ENCODE measurements at places on chromosomes 3 and 15. TPM values are rescaled to one million over a fixed set of nuclear protein-coding genes. Genes with fewer than 3 reads are reported as not detected.

The B3GNT5 gene
- polyA plus RNA-seq = not detected

The MASP1 gene
- not detected for polyA plus RNA-seq

The SPTSSB gene
- polyA plus RNA-seq = not detected

The ZPLD1 gene
- not detected for polyA plus RNA-seq

The LINGO1 gene
- polyA plus RNA-seq = not detected

The TEX55 gene
- not detected for polyA plus RNA-seq

The CCR8 gene
- not detected for polyA plus RNA-seq

The DISP2 gene
- polyA plus RNA-seq = 0.19 TPM

The LMLN gene
- 1.3 TPM for polyA plus RNA-seq

The ITPR1 gene
- 38.3 TPM for polyA plus RNA-seq

The ADCY5 gene
- not detected for polyA plus RNA-seq

The PTPN9 gene
- polyA plus RNA-seq = 13.3 TPM

The C15orf61 gene
- 4.3 TPM for polyA plus RNA-seq

The TBL1XR1 gene
- polyA plus RNA-seq = 23.6 TPM

The PCOLCE2 gene
- polyA plus RNA-seq = not detected

The PXYLP1 gene
- polyA plus RNA-seq = 1.4 TPM

The TEX9 gene
- 31.2 TPM for polyA plus RNA-seq

The PLIN1 gene
- not detected for polyA plus RNA-seq

The GNAT1 gene
- not detected for polyA plus RNA-seq

The TBCCD1 gene
- 24.6 TPM for polyA plus RNA-seq

The ST8SIA2 gene
- polyA plus RNA-seq = not detected

The MOBP gene
- not detected for polyA plus RNA-seq

The UBE3A gene
- polyA plus RNA-seq = 102 TPM

The IL12A gene
- 3.5 TPM for polyA plus RNA-seq

The ADAMTS17 gene
- not detected for polyA plus RNA-seq

The TM6SF1 gene
- 0.29 TPM for polyA plus RNA-seq

The POU1F1 gene
- polyA plus RNA-seq = not detected

The CIDEC gene
- polyA plus RNA-seq = 0.80 TPM

The RARRES1 gene
- polyA plus RNA-seq = 0.28 TPM

The CRABP1 gene
- not detected for polyA plus RNA-seq

The SERPINI2 gene
- polyA plus RNA-seq = not detected

The SLC12A6 gene
- polyA plus RNA-seq = 8.7 TPM

The CORO2B gene
- polyA plus RNA-seq = 0.94 TPM

The MESP2 gene
- polyA plus RNA-seq = not detected

The CNTN3 gene
- not detected for polyA plus RNA-seq

The STAB1 gene
- not detected for polyA plus RNA-seq

The ZBBX gene
- not detected for polyA plus RNA-seq

The GOLGA8T gene
- not detected for polyA plus RNA-seq

The DMXL2 gene
- polyA plus RNA-seq = 1.1 TPM

The SLC51A gene
- 0.90 TPM for polyA plus RNA-seq

The CYP1A2 gene
- polyA plus RNA-seq = not detected

The ZIC1 gene
- polyA plus RNA-seq = not detected

The C2CD4B gene
- polyA plus RNA-seq = not detected

The CPEB1 gene
- polyA plus RNA-seq = 0.11 TPM

The PLOD2 gene
- polyA plus RNA-seq = not detected

The ACKR2 gene
- not detected for polyA plus RNA-seq

The DPH3 gene
- 22.7 TPM for polyA plus RNA-seq

The LMAN1L gene
- not detected for polyA plus RNA-seq

The MYRIP gene
- 0.11 TPM for polyA plus RNA-seq

Measured in IgD-negative memory B cell (primary cell).